ENCODE measurements at places on chromosomes 12 and 14.

DNA sequence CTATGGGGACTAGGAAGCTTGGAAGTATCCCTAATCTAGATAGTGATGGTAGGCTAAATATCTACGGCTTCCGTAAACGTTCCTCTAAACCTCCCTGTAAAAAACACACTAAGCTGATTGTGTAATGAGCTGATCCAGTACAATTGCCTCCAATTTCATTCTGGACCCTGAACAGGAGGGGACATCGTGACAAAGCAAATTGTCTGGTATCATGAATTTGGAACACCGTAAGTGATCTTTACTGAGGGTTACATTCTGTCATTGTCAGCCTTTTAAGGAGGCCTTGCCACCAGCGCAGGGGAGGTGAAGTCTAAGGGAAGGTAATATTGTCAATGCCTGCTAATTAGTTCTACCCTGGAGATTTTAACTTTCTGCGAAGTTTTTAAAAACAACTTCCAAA is 487 bp upstream of the MGST1 start:
- no peak for DNase-seq

- no peak for DNase-seq
Measured at GRCh38 chr12:76711241-76711640, 52.7 kb upstream of the ZDHHC17 start.

DNA sequence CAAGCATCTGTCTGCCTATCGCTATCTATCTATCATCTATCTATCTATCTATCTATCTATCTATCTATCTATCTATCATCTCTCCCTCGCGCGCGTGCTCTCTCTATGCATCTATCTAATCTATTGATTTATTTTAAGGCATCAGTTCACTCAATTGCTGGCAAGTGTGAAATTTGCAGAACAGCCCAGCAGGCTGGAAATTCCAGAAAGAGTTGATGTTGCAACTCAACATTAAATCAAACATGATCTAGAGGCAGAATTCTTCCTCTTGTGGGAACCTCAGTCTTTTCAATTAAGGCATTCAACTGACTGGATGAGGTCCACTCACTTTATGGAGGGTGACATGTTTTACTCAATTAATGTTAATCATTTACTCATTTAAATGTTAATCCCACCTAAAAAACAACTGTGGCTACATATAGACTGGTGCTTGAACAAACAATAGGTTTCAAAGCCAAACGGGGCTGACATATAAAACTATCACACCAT is 1210.8 kb downstream of the GALC start:
- DNase-seq: no peak

GRCh38 chr14:36361210-36361853 is 40.9 kb upstream of the MBIP start:
- peak; percentile 6 for DNase-seq

DNA sequence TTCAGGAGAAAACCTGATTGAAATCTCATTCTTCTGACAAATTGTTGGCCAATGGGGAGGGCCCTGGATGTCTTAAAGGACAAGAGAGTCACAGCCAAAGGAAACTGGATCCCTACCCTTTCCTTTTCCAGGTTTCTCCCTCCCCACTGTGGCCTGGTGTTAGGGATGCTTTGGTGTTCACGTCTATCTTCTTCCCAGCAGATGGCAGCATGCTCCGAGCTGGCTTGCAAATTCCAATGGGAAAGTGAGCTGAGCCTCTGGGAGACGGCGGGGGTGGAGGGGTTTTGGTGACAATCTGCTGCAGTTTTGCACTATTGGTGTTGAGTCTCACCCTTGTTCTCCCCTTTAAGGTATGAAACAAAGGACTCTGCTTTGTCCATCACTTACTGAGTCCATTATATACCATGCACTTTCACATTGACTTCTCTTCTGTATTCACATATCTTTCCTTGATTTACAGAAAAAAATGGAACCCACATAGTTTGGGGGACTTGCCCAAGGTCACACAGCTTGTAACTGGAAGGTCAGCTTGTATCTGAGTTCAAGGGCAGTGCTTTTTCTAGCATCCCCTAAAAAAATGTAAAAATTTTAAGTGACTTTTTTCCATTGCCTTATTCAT is 39.3 kb downstream of the CCDC177 start:
- no peak for DNase-seq

GRCh38 chr14:53793790-53794505 is 162.7 kb downstream of the BMP4 start:
- no peak for DNase-seq

DNA sequence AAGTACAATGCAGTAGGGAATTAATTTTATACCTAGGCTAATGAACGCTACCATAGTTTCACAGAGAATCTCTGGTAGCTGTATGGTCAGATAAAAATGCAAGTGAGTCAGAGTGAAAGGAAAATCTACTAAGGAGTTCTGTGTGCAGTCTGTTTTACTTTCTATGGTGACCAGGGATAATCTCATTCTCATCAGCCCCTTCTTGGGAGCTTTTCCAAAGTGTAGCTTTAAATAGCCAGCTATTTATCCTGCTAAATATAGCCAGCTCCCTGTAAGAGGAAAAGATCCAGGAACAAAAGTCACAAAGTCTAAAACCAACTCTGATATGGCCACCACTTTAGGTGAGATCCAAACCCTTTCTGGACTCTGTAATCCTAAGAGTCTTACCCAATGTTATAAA is 75.5 kb downstream of the TMEM116 start:
- no peak for DNase-seq

DNA sequence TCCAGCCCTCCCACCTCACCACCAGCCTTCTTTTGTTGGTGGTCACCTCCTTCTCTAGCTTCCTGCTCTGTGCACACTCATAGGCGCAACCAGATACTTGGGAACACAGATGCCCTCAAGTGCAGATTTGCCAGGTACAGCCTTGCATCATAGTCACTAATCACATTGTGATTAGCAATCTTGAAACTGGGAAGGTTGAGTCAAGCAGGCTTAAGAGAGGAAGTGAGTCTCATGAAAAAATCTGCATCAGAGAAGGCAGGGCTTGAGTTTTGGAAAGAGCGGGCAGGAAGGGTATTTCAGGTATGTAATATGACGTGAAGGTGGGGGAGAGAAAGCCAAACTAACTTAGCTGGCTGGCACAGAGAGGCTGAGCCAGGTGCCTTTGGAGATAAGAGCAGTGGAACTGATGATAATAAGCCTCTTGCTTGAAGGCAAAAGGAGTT is 2.7 kb upstream of the RABGGTA start:
- peak; percentile 59 for DNase-seq

- no peak for DNase-seq
Measured at GRCh38 chr12:42741771-42742510, 152.4 kb upstream of the PRICKLE1 start.

- DNase-seq: no peak
Measured at GRCh38 chr14:22487401-22487800, 101.6 kb downstream of the DAD1 start.

DNA sequence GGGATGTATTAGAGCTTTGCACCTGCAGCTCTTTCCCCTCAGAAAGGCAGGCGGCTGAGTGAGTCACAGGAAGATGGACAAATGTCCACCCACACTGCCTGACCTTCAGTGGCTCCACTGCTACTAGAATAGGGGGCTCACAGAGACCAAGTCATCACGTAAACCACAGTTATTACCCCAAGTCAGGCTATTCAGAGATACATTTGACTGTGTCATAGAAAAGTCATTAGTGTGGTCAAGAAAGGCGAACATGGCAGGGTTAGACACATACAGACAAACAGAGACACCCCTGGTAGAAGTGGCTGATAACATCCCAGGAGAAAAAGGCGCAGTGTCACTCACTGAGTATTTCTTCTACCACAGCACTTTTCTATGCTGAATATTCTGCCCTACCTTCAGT is 36.0 kb downstream of the GCH1 start:
- DNase-seq: peak; percentile 47

DNA sequence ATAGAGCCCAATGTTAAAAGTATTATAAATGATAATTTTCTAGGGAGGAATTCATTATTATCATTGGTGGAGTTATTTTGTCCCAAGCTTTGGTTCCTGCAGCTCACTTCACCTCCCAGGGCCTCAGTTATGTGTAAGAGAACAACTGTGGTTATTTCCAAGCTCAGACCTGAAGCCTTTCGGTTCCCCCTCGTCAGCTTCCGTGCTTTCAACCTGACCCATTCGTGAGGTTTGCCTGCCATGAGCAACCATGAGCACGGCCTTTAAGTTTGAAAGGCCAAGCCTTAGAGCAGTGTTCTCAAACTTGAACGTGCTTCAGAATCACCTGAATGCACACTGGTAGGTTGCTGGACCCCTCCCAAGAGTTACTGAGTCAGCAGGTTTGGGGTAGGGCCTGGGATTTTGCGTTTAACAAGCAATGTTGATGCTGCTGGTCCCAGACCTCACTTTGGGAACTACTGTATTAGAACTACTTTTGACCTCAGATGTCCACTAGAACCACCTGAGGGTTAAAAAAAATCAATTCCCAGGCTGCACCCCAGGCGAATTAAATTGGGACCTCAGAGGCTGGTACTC is 133.0 kb upstream of the PRMT8 start:
- no peak for DNase-seq

DNA sequence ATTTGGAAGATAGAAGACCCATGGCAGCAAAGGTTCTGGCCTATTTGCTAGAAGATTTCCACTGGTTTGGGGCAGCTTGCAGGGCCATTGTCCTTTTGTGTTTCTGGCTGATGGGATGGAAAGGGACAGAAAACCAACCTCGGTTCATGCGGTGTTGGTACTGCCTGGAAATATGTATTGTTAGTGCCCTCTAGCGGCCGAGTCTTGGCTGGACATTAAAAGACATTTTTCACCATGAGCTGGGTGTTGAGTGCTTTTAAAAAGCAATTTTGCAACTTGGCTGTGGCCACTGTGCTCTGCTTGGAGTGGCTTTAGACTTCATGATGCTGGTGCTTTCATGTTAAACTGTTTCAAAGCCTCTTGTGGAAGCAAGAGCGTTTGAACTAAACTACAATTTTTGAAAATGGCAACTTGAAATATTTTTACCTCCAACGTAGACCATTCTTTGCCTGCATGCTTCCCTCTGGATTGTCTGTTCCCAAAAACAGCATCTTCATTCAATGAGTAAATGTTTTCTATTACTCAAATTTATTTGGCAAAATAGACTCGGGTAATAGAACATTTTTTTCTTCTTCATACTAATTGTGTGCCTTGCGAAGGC is 102.7 kb upstream of the TBX5 start:
- DNase-seq: peak; percentile 76

GRCh38 chr14:75226755-75227544 is 50.5 kb upstream of the TMED10 start:
- DNase-seq: no peak

- no peak for DNase-seq
Measured at GRCh38 chr14:91388551-91388975, 29.1 kb downstream of the CCDC88C start.

- no peak for DNase-seq
Measured at GRCh38 chr12:120230326-120230973, 29.5 kb upstream of the RPLP0 start.

DNA sequence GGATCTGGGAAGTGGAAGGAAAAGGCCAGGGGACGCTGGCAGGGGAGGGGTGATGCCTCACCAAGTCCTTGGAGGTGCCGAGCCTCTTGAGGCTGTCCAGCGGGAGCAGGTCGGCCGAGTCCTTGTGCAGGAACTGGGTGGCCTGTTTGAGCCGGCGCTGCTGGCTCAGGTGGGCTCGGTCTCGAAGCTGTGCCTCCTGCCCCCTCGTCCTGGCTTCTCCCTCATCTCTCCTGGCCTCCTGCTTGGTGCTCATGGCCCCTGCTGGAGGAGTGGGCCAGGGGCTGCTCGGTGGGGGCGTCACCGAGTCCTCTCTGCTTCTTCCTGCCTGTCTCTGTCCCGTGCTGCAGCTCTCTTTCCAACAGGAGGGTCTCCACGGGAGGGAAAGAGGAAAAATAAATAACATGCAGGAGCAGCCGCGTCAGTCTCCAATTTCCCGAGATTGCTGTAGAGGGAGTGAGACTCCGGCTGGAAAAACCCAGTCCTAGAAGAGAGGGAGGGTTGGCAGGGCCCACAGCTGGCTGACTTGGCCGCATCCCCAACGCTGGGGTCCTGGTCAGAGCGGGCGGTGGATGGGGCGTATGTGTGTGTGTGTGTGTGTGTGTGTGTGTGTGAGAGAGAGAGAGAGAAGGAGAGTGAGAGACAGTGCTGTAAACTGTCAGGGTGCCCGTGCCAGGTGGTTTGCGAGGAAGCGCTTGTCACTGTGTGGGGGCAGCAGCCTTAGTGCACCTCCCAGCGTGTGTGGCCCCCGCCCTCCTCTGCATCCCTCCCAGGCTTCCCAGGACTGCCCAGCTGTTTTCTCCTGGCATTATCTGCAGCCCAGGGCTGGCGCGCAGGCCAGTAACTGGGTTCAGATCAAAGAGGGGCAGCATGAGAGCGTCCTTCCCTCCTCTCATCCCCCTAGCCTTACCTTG is at the start of gene NRIP2:
TSS of gene NRIP2 (minus strand) at position 455 of the 911 bp plus-strand sequence. CDS start at position 403, 52 bp downstream.
- no peak for DNase-seq

DNA sequence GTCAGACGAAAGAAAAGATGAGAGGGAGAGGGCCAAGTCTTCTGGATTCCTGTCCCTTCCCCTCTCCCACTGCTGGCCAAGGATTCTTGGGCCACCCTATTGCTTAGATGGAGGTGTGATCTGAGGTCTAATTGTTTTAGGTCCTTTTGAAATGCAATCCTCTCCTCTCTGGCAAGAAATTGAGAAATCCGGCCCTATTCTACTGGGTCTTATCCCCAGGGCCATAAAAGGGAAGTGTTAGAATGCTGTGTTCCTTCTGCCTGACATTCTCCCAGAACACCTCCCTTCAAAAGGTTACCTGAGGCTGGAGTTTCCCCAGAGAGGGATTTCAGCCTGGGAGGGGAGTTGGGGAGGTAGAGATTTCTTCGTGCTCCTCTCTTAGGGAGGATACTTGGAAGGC is 4.4 kb downstream of the WNT5B start:
- DNase-seq: no peak

GRCh38 chr12:131933387-131933786 is 4.3 kb downstream of the PUS1 start:
- no peak for DNase-seq

GRCh38 chr12:6684609-6685008 is 4.6 kb downstream of the ZNF384 start:
- peak; percentile 87 for DNase-seq

GRCh38 chr12:131220331-131220685 is 266.6 kb downstream of the ADGRD1 start:
- no peak for DNase-seq

DNA sequence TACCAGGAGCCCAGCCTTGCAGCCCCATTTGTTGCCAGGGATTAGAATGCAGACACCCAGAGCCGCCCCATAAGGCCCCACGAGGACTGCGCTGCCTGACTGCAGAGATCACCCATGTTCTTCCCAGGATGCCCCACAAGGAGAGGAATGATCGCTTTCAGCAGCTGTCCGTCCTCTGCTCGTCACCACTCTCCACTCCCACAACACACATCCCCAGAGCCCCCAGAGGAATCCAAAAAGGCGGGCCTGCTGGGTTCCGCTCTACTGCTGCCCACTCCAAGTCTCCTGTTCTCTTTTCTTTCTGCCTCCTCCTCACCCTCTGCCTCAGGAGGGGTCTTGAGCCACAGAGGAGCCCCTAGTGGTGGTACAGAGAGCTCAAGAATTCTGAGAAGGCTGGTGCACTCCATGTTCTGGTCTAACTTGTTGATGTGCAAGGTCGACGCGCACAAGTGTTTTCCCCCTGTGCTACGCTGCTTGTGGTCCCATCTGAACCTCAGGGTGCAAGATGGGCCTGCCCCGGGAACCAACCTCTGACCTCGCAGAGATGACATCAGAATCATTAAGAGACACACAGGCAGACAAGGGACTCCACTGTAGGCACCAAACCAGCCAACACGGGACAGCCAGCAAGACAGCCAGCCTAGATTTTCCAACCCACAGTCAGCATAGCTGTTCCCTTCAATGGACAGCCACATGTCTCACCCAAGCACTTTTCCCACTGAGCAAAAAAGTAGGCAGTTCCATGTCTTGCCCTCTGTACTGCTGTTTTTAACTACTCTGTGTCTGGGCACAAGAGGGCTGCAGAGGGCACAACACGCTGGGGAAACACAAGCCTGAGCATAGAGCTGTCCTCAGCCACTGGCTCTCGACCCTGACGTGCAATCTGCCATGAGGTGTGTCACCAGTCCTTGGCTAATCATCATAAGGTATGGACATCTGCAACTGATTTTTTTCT is 29.9 kb downstream of the PXN start:
- DNase-seq: peak; percentile 50
